ENCODE measurements at places on chromosomes 2 and 18.

DNA sequence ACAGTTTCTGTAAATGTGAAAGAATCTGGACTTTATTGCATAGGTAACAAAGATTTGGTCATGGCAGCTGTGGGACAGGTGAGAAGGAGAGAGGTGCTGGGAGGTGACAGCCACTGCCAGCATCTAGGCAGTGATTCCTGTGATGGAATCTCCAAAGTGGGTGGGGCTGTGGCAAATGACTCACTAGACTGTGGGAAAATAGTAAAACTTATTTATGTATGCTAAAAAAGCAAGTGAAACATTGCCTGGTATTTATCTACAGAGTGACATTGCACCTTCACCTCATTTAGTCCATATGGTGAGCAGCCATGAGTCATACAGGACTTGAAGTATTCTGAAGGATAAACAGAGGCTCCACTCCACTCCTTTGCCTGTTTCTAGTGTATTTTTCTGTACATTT, 145.3 kb upstream of the MEX3C start:
- peak; percentile 55 for DNase-seq

- peak; percentile 18 for DNase-seq
These were observed 27.4 kb downstream of the EVX2 start for GRCh38 chr2:176056406-176056805.

GRCh38 chr2:118232796-118233195, 144.5 kb downstream of the INSIG2 start:
- DNase-seq, result no peak

GRCh38 chr18:77058290-77058835, 74.2 kb downstream of the MBP start:
- no peak for DNase-seq

- no peak for DNase-seq
These were observed 88.8 kb downstream of the ZCCHC2 start for GRCh38 chr18:62611453-62612288.

GRCh38 chr2:3285901-3286645, 91.5 kb downstream of the EIPR1 start:
- DNase-seq, result no peak

DNA sequence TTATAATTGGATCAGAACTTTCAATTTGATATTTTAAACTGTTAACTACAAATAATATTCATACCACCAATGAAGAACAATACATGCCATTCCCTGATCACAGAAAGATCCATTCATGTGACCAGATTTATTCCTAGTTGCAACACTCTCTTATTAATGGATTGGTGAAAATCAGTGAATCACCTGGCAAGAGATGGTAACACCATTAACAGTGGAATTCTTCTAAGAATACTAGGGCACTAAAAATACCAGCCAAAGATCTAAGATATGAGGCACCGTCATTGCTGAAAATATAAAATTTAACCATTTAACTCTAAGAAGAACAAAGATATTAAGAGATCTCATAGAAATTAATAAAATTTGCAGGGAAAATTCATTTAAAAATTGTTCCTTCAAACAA, 58.1 kb downstream of the MAP4K3 start:
- no peak for DNase-seq

DNA sequence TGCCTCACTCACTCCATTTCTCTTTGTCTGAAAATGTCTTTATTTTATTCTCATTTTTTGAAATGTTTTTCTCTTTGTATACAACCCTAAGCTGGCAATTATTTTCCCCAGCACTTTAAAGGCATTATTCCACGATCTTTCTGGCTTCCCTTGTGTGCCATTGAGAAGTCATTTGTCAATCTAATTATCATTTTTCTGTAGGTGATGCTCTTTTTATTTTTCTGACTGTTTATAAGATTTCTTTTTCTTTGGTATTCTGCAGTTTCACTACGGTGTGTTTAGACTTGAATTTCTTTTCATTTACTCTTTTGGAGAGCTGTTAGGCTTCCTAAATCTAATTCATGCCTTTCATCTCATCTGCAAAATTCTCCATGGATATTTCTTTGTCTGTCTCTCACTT, 8.1 kb downstream of the SCYGR4 start:
- no peak for DNase-seq
